ENCODE measurements at places on chromosomes 1 and 21.

DNA sequence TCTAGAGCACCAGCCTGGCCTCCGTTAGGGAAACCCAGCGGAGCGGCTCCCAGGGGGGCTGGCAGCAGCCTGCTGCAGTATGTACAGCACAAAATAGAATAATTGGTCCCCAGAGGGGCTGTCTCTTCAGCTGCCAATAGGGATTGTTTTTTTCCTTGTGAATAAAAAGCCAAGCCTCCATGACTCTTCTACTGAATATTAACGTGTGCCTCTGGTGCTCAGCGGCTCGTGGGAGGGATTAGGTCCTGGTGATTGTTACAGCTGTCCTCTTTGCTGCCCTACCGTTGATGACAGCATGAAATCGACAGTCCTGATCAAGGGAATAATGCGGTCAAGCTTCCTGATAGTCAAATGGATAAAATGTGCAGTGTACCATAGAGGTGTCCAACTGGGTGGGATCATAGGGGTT is 190.7 kb upstream of the RUNX1 start:
- DNase-seq: no peak

- DNase-seq: no peak
Measured at GRCh38 chr1:42172381-42173133, 8.0 kb upstream of the GUCA2A start.

- no peak for DNase-seq
Measured at GRCh38 chr1:151156515-151156819, at the start of gene TNFAIP8L2. TSS of gene TNFAIP8L2 (plus strand) at chr1:151156649. CDS start at chr1:151158698, 2,049 bp downstream.

DNA sequence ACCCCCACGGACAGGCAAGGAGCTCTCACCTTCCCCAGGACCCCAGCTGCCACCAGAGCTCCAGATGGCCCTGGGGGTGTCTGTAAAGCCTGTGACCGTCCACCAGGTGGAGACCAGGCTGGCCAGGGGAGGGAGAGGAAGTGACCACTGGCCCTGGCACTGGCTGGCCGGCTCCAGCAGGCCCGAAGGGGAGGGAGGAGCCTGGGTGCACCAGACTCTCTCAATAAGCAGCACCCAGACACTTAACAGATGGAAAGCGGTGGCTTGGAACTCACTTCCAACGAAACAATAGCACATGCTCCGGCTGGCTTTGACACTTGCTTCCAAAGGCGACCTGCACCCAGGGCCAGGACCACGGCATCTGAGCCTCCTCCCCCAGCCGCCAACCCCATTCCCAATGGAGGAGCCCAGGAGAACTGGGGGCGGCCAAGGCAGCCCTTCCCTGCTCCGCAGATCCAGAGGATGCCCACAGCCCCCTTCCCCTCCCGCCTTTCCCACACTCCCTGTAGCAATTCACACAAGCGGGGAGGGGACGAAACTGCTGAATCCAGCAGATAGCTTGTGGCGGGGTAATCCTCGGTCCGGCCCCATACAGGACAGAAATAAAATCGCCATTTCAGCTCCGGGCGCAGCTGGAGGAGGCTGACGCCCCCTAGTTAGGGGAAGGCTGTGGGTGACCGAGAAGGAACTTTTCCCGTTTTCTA is 742 bp upstream of the PDE9A start:
- DNase-seq: no peak

- no peak for DNase-seq
Measured at GRCh38 chr21:29185172-29185571, 54.7 kb downstream of the MAP3K7CL start.

DNA sequence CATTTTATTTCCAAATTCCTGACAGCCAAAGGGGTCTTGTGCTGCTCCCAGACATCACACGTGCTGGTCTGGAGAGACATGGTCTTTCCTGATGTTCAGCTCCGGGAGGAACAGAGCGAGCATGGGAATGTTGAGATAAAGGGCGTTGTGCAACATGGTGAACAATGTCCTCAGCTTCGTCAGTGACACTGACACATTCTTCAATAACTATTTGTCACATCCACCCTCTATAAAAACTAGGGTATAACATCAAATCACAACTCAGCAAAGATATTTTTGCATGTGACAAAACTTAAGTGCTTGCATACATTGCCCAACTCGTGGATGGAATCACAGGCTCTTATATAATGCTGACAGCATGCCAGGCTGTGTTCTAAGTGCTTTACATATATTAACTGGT is 42.4 kb upstream of the GRHL3 start:
- DNase-seq: no peak

- DNase-seq: no peak
Measured at GRCh38 chr1:93636712-93637111, 44.9 kb downstream of the BCAR3 start.

GRCh38 chr1:187336441-187337168 is 507.9 kb downstream of the PLA2G4A start:
- DNase-seq: no peak

DNA sequence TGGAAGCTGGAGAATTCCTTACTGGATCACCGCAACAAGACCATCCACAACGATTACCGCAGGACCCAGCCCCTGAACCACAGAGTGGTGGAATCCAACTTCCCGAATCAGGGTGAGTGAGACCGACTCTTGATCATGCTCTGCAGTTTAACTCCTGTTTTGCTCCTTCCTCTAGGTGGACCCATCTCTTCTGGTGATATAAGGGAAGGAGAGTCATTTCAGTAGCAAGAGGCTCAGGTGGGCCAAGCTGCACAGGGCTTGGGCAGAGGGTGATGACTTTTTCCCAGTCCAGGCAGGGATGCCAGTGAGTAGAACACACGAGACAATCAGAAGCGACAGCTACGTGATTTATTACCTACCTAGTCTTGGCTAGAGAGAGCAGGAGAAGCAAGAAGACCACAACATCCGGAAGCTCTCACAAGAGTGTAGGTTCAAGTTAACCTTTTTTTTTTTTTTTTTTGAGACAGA is 25.2 kb downstream of the CA6 start:
- peak; percentile 57 for DNase-seq

DNA sequence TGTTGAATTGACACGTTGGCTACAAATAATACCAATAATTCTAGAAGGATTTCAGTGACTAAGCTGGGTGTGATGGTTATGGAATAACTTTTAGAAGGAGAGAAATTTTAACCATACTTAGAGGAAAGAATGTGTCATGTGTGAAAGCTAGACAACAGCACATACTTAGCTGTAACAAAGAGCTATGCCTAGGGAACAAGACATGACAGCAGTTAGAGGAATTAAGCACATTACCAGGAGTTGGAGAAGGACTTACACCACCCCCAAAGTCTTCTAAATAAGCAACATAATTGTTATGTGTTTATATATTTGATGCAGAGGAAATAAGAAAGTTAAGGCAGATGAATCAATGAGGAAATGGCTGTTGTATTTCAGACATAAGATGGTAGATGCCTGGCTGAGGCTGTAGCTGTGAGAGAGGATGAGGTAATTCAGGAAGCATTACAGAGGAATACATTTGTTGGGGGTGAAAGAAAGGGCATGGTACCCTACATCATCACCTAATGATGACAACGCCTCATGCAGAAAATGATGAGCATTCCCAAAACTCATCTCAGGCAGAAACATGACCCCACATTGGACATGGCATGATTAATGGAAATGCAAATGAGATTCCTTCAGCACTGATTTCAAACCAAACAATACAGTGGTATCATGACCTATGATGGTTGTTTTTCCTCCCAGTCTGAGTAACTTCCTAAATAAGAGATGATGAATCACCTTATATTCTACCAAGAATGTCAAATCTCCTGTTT is 211.5 kb downstream of the LHX8 start:
- DNase-seq: no peak

- no peak for DNase-seq
Measured at GRCh38 chr1:119762409-119762808, 6.3 kb downstream of the HMGCS2 start.

DNA sequence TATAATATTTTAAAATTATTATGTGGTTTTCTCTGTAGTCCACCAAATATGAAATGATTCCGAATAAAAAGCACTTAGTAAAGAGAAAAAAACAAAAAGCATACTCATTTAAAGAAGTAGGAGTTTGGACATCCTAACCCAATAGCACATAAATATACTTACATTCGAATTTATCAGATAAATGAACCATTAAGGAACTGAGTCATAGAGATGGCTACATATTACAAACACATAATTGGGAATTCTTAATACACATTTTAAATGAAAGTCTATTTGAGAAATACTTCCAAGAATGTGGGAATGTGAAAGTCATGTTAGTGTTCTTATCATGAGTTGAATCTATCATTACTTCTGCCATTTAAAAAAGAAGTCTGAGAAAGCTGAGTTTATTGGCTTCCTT is 75.0 kb downstream of the USP24 start:
- no peak for DNase-seq

DNA sequence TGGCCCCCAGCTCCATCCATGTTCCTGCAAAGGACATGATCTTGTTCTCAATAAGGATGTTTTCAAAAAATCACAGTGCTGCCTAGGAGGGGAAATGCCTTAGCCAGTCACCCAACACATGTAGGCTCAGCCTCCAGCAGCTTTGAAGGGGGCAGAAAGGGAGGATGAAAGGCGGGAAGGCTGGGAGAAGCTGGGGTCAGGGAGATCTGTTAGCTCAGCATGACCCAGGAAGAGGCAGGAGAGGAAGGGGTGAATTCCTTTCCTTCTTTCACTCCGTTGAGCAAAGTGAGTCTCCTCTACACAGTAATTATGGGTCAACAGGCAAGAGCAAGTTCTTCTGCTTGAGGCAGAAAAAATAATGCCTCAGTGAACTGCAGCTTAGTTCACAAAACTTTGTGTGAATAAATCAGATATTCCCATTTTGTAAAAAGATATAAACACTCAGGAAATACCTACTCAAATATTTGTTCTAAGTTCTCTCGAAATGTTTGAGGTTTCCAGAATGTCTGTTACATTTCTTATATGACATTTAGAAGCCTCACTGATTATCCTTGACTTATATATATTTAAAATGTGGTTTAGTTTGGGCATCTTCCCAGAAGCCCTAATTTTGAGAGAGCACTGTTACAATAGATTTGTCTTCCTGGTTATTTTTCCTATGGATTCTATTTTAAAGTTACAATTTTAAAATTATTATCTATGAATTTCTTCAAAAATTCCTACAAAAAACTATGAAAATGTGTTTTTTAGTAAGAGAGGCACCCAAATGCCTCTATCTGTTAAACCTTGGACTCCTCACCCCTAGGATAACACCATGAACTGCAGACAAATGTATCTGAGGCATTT is 116.8 kb downstream of the KCNJ6 start:
- DNase-seq: no peak

DNA sequence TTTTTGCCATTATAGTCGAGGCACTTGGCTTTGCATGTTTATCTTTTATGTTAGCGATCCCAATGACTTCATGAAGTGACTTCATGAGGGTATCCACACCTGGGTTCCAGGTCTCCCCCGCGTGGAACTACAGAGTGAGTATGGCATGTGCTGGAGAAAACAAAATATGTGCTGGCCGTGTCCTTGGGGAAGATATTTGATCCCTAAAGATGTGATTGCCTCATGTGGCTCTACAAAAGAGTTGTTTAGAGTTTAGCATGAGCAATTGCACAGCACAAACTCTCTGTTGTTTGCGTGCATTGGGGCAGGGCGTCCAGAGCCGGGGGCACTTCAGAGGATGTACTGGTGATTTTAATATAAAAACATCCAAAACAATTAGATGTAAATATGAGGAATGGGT is 4.8 kb downstream of the IL10RB start:
- no peak for DNase-seq

- no peak for DNase-seq
Measured at GRCh38 chr1:41313661-41314131, 47.5 kb upstream of the FOXO6 start.

- no peak for DNase-seq
Measured at GRCh38 chr1:116224111-116224510, 112.9 kb downstream of the MAB21L3 start.

DNA sequence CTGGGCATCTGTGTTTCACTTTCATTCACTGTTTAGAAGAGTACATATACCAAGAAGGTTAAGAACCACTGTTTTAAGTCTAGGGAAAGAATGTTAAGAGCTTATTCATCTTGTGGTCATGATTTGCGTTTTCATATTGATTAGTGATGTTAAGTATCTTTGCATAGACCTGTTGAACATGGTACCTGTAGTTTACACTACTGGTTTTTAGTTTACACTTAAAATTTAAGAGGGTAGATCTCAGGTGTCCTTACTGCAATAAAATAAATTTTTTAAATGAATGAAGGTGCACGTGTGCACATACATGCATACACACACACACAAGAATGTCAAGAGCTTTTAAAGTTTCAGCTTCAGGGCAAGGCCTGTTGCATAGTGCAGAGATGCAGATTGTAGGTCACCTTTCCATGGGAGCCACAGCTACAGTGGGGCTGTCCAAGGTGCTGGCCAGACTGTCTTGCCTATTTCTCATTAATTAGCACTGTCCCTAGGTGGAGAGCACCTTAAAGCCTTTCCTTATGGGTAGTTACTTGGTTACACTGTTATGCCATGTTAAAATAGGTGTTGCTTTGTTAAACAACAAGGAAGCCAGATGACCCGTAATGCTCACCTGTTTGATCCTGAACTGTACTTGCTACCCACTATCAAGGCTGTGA is 543.0 kb upstream of the DAB1 start:
- no peak for DNase-seq

DNA sequence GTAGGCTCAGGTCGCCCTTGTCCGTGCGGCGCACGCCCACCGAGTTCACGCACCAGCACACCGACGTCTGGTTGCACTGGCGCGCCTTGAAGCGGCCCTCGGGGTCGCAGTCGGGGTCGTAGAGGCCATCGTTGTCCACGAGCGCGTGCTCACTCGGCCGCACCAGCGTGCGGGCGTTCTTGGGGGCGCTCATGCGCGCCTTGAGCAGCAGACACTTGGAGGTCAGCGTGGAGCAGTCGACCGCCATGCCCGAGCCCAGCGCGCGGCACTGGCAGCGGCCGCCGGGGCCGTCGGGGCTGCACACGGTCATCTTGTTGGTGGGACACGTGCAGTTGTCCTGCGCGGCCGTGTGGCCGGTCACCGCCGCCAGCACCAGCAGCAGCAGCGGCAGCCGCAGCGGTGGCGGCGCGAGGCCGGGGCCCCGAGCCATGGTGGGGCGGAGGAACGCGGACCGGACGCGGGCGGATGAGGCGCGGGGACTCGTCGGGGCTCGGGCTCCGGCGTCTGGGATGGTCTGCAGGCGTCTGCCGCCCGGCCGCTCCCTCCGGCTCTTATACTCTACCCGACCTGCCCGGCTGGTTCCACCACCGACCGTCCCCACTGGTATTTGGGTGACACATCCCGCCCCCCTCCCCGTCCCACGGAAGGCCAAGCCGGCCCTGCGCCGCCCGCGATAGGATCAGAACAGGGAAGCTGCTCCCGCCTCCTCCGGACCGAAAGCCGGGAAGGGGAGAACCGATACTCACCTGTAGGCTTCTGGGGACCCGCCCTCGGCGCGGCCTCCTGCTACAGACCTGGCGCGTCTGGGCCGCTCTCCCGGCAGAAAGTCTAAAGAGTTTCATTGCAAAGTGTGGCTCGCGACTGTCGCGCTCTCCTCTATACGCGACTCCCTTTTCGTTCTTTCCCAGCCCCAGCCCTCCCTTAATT is at the start of gene TACSTD2:
Gene TACSTD2 (minus strand): TSS at position 526 of the 927 bp plus-strand sequence. CDS start 96 bp downstream, at position 430.
- DNase-seq: no peak

DNA sequence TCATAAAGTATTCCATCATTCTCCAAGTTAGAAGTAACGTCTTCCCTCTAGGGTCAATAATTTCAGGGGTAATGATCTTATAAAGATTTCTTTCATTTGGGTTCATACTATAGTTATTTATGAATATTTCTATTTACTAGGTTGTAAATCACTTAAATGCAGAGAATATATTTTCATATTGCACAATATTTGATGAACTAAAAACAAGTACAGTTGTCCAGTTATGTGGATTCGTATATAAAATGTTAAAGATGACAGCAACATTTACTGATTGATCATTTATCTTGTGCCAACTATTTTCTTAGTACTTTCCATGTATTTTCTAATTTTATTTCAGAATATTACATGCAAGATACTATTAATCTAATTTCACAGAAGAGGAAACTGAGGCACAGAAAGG is 220.3 kb upstream of the TNR start:
- no peak for DNase-seq

Data from RCC 7860 (cell line).